Renal cortical epithelial cell (primary cell): ENCODE measurements at places on chromosomes 3 and 15.

DNA sequence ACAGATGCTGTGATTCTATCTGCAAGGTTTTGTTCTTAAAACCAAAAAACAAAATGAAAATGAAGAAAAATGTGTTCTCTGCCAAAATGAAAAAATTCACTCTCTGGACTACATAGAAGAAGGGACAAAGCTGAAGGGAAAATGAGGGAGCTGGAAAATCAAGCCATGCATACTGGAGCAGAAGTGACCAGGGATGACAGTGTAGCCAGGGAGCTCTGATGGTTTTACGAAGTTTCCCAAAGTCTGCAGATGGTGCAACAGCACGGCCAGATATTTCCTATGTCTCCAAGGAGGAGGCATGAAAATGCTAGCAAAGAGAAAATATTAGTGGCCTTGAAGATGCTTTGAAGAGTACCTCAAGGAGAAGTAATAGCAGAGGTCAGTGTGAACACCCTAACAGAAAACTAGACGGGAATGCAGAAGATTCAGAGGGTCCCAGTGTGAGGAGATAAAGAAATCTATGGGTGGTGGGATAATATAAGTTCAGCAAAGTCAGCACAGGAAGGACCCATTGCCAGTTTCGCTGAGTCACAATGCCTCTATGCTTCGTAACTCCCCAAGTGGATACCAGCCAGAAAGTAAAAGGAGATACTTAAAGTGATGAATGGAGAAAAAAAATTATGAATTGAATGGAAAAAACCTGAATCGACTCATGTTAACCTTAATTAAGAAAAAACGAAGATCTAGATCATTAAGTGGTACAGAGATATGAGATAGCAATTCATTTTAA is 39.0 kb upstream of the POMGNT2 start:
- no peak for DNase-seq

- DNase-seq = no peak
Measured at GRCh38 chr3:13902648-13903238, 22.9 kb upstream of the WNT7A start.

DNA sequence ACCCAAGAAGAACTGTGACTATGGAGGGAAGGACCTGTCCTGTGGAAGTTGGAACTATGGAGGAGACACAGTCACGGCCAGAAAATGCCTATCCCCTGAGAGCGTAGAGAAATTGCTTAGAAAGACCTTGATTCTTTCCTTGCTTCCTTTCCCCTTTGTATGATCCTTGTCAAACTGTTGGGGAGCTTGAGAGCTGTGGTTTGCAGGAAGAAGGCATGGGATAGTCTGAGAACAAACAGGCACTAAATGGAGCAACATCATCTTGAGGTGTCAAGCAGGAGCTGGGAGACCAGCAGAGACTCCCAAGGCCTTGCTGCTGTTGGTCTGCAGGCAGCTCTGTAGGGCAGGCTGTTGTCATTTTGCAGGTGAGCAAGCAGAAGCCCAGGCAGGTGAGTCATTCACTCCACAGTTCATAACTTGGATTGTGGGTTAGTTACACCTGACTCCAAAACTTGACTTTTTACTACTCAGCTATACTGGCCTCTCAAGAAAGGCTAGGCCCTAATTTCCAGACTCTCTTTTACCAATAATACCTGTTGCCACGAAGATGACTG is 298.9 kb downstream of the LRTM1 start:
- peak; percentile 69 for DNase-seq

DNA sequence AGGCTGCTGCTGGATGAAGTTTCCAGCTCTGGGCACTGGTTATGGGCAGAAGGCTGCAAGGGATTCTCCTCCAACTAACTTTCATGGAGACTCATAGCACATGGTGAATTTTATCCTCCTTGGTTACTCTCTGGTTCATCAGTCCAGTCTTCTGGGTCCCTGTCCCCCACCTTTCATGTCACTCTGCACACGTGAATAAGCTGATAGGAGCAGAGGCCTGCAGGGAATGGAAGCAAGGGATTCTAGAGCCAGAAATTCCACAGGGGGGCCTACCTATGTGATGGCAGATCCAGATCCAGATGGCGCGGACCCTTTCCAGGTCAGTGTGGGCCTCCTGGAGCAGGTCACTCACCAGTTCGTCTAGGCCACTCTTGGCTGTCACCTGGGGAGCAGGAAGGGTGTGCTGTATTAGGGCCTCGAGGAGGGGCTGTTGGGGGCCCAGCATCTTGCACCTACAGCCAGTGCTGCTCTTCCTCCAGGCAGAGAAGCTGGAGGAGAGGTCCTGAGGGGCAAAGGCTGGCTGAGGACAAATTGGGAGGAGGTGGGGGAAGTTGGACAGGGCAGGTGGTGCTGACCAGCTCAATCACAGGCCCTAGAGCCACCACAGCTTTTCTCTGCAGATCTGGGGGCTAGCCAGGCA is 30.2 kb downstream of the KY start:
- DNase-seq = no peak

DNA sequence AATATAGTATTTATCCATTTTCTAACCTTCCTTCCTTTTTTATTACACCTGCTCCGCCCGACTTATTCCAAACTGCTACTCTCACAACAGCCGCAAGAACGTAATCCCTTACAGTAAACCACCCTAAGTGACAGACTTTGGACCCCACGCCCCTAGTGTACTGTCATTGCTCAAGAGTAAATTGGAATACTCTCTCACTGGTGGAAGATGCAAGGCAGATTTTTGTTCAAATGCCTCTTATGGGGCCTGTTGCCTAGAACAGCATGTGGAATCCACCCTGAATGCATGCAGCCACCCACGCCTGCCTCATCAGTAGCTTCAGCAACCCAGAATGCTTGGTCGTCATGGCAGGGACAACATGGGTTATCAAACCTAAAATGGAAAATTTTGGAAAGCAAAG is 226.2 kb upstream of the ST8SIA2 start:
- DNase-seq = no peak

- no peak for DNase-seq
Measured at GRCh38 chr15:64837502-64837901, 4.2 kb upstream of the PLEKHO2 start.

DNA sequence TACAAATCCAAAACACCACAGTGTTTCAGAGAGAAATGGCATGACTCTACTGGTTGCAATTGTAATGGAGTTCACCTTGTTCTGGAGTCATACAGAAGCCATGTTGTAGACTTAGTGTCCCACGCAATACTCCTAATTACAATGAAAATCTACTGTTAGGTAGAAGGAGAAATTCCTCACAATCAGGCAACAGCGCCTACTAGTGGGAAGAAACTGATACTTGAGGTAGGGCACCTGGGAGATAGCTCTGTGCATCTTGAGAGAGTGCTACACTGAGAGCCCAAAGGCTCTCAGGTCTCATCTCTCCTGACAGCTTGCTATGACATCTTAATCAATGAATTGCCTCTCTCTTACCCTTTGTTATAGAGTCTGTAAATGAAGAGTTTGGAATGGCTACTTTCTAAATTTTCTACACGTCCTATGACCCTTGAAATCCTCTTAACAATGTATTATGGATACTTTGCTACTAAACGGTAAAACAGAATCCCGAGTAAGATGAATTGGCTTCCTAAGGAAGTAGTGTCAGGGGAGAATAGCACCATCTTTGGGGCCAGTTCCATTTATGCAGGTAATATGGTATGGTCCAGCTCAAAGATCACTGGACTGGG is 422.7 kb upstream of the TPRG1 start:
- no peak for DNase-seq

DNA sequence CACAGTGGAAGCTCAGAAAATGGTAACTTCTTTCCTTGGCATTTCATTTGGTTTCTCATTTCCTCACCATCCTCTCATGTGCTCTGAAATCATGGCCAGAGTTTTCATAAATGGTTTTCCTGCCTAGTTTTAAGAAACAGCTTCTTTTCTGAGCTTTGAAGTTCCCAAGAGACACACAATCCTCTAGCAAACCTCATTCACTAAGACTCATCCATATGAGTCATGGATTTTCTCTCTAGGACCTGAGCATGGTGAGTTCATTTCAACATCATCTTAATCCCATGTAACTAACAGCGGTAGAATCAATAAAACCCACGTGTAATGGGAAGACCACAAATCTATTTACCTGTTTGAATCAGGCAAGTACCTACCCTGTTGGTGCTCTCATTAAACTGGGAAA is 274.5 kb upstream of the LRTM1 start:
- peak; percentile 87 for DNase-seq
